ENCODE measurements at places on chromosomes 4 and X. TPM values are rescaled to one million over a fixed set of nuclear protein-coding genes. Genes with fewer than 3 reads are reported as not detected.

- DNase-seq, result no peak
Measured at GRCh38 chr4:16931339-16932305, 33.2 kb upstream of the LDB2 start.

ENAM gene
- not detected for total RNA-seq

- no peak for DNase-seq
Measured at GRCh38 chrX:68363984-68364383, 69.3 kb downstream of the OPHN1 start.

DNA sequence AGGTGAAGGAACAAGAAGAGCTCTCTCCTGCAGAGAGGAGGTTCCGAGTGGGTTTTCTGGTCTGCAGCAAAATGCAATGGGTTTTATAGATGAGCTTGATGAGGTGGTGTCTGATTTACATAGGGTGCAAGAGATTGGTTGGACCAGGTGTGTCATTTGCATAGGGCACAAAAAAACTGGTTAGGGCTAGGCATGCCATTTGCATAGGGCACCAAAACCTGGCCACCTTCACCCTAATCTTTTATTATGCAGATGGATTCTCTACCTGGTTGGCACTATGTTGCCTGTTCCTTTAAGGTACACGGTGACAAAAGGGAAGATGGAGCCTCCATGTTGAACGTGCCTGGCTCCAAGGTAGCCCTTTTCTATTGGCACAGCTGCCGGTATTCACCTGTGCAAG, 94.5 kb upstream of the PRKX start:
- no peak for DNase-seq

- DNase-seq, result peak; percentile 48
Measured at GRCh38 chr4:54067166-54067565, 2.8 kb upstream of the CHIC2 start.

NLRP2B gene
- total RNA-seq, result not detected

DNA sequence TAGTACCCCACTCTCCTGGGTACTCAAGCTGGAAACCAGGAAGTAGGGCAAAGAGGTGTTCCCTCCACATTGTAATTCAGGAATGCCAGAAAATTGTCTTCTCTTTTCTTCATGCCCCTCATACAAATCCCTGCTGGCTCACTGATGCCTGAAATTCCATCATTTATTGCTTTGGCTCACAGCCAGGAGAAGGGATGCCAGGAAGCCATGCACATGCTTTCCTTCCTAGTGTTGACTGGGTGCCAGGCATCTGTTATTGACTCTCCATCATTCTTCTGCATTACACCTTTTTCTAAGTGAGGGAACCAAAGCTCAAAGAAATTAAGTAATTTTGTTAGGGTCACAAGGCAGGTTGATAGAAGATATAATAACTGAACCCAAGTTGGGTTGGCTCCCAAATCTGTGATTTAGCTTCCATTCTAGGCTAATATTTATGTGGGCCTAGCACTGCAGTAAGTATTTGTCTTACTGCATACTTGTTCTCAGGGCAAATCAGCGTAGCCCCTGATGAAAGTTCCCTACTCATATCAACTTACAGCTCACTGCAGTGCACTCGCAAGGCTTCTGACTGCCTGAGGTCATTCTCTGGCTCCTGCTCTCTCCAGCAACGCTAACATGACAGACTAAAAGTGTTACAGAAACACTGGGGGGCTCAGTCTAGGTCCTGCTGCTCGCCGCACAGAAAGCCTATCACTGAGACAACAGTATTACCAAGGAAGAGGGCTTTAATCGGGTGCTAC, 89.0 kb downstream of the TRAPPC11 start:
- DNase-seq, result peak; percentile 82

Measured in Caki2 (cell line).